ENCODE measurements at places on chromosomes 11 and 22.

- peak; percentile 85 for DNase-seq
These were observed 16.5 kb upstream of the PRR5 start for GRCh38 chr22:44685384-44686056.

DNA sequence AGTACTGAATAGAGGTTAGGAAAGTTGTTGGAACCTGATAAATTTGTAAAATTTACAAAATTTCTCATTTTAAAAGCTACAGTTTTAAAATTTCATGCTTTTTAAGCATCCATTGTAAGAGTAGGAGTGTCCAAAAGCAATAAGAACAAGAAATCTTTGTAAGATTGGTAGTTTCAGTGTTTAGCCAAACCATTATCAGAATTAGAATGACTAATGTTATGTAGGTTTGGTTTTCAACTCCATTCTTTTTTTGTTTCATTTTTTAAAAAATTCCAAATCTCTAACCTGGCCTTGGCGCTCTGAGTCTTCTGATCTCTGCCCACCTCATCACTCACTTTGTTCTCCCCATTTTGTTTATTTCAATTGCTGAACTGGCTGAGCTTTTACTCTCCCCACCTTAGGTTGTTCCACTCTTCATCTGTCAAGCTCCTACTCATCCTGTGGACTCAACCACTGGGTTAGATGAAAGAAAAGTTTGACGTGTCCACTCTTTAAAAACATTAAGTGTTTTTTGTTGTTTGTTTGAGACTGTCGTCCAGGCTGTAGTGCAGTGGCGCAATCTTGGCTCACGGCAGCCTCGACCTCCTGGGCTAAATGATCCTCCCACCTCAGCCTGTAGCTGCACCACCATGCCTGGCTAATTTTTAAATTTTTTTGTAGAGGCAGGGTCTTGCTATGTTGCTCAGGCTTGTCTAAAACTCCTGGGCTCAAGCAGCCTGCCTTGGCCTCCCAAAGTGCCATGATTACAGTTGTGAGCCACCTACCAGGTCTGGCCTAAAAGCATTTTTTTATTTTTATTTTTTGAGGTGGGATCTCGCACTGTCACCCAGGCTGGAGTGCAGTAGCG, 14.0 kb downstream of the EP300 start:
- DNase-seq, result no peak

- DNase-seq, result no peak
These were observed 59.7 kb upstream of the LUZP2 start for GRCh38 chr11:24437123-24437522.

GRCh38 chr22:32564170-32565001, 89.8 kb downstream of the FBXO7 start:
- no peak for DNase-seq

DNA sequence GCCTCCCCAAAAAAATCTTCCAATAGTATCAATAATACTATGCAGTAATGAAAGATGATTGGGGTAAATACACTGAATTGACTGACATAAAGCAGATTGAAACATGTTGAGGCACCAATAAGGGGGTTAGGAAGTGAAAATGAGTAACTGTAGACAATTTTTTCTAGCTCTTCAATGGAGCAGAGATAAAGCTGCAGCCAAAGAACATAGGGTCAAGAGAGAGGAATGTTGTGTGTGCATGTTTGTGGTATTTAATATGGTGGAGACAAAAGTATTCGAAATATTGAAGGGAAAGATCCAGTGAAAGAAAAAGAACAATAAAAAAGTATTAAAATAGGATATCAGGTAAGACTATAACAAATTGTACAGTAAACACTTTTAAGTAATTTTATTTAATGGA, 450.0 kb upstream of the CCDC179 start:
- DNase-seq, result no peak

DNA sequence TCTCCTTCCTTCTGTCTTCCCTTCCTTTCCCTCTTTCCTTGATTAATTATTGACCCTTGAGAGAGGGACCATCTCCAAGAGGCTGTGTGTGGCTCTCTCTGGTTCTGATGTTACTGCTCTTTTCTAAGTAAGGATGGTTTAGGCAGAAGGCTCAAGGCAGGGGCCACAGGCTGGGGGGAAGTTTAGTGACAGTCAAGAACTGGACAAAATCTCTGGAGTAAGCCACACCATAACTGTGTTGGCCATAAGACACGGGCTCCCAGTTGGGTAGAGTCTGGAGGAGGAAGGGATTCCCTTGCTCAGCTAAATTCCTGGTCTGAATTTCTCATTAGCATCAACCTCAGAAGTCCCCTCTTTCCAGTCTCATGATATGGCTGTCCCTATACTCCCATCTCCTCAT, 74.7 kb downstream of the BUD13 start:
- no peak for DNase-seq

- no peak for DNase-seq
These were observed 10.1 kb upstream of the ACR start for GRCh38 chr22:50727678-50728522.

DNA sequence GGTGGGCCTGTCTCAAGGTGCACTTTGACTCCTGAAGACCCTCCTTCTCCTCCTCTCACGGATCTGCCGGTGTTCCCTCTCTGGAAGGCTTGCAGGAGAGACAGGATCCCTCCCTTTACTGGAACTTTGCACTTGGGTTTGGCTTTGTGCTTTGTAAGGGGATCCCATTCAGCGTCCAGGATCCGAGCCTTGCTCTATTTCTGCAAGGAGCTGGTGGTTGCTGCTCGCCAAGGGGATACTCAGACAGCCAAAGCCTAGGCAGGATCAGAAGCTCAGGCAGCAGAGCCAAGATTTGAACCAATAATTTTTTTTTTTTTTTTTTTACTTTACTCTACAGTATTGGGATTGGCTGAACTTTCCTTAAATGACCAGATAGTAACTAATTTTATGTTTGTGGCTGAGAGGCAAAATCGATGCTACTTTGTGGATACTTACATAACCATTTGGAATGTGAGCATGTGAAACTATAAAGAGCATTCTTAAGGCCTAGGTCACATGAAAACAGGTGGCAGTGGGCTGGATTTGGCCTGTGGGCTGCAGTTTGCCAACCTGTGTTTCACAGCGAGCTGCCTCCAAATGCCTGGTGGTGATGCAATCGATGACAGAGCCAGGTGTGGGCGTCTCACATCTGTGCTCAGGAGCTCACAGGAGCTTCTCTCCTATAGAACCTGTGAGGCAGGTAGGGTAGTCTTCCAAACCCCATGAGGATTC, 25.2 kb downstream of the BCR start:
- DNase-seq, result no peak

GRCh38 chr22:44193535-44193891, 12.8 kb downstream of the PARVG start:
- DNase-seq, result no peak

- no peak for DNase-seq
These were observed 149.0 kb downstream of the PKNOX2 start for GRCh38 chr11:125313271-125314219.

DNA sequence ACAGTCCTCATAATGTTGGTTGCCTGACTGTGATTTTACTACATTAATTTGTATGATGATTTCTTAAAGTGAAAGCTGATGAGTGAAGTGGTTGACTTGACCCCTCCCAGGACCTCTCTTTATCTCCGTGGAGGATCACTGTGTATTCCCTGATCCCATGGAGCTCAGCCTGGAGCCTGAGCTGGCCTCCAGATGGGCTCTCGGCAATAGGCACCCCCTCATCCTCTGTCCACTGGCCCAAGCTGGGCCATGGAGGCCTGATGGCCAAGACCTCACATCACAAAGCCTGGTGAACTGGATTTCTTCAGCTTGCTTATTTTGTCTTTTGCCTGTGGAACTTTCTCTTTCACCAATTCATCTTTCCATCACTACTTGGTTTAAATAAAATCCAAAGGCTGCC, 75.2 kb downstream of the WNT11 start:
- no peak for DNase-seq

DNA sequence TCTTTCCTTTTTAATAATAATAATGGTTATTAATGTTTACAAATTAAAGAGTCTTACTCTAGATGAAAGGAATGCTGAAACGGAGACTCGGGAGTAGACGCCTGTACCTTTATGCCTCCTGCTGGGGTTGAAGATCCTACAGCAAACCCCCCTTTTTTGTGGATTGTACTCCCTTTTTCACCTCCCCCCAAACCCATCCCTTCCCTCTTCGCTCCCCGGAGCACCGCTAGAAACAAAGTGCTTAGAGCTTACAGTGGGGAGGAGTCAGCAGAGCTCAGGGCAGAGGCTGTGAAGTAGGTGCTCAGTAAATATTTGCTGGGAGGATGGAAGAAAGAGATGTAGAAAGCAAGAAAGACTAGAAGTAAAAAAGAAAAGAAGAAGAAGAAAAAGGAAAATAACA, 169.7 kb downstream of the NXPE2 start:
- DNase-seq, result no peak

- DNase-seq, result no peak
These were observed 17.4 kb upstream of the TMPRSS6 start for GRCh38 chr22:37126882-37127281.

DNA sequence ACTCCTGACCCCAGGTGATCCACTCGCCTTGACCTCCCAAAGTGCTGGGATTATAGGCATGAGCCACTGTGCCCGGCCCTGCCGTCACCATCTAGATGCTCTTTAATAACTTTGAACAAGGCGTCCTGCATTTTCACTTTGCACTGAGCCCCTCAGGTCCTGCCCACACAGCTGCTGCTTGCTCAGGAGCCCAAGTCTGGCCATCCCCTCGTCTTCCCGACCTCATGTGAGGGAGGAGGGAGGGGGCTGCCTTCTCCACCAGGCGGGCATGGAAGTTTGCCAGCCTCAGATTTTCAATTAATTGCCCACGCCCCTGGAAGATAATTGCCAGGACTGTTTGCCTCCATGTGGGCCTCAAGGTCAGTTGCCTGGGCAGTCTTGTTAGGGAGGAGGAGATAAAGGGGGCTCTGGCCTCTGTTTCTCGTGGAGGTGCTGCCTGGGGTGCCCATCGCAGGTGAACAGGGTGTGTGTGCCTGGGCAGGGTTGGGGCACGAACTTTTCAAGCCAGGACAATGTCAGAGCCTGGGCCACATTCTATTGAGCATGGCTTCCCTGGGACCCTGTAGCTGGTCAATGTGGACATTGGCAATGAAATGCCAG, 27.9 kb upstream of the MYEOV start:
- no peak for DNase-seq

- DNase-seq, result no peak
These were observed at the start of gene GRK2 for GRCh38 chr11:67266449-67267187. Gene GRK2 (plus strand): TSS chr11:67266473. CDS start chr11:67266700, 227 bp downstream.

DNA sequence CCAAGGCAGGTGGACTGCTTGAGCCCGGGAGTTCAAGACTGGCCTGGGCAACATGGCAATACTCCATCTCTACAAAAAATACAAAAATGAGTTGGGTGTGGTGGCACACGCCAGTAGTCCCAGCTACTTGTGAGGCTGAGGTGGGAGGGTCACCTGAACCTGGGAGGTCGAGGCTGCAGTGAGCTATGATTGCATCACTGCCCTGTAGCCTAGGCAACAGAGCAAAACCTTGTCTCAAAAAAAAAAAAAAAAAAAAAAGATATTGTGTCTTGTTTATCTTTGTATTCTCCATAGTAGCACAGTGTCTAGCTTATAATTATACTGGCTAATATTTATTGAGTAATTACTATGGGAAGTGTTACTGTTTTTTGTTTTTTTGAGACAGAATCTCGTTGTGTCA, 15.8 kb upstream of the GPHA2 start:
- DNase-seq, result no peak

- DNase-seq, result no peak
These were observed 132.4 kb downstream of the MN1 start for GRCh38 chr22:27668828-27669797.

DNA sequence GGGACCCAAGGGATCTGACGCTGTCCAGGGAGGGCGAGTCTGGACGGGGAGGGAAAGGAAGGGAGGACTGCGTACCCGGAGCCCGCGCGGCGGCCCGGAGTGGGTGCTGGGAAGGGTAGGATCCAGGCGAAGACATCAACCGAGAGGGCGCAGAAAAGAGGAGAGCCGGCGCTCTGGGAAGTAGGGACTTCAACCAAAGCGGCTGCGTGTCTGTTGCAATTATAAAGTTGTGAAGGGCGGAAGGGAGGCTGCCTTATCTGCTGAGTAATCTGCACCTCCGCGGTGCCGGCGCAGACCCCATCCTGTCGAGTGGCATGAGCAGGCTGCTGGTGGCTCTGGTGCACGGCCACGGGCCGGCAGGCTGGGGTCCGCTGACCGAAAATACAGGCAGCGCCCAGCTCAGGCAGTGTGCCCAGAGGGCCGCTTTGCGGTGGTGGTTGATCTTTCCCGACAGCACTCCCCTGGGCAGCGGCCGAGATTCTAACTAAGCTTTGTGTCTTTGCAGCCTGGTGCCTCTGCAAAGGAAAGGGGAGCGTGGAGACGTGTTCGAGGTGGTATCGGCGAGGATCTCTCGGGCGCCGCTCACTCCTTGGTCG, 978 bp downstream of the C11orf87 start:
- no peak for DNase-seq

- no peak for DNase-seq
These were observed 27.3 kb downstream of the FAM118A start for GRCh38 chr22:45336971-45337431.

DNA sequence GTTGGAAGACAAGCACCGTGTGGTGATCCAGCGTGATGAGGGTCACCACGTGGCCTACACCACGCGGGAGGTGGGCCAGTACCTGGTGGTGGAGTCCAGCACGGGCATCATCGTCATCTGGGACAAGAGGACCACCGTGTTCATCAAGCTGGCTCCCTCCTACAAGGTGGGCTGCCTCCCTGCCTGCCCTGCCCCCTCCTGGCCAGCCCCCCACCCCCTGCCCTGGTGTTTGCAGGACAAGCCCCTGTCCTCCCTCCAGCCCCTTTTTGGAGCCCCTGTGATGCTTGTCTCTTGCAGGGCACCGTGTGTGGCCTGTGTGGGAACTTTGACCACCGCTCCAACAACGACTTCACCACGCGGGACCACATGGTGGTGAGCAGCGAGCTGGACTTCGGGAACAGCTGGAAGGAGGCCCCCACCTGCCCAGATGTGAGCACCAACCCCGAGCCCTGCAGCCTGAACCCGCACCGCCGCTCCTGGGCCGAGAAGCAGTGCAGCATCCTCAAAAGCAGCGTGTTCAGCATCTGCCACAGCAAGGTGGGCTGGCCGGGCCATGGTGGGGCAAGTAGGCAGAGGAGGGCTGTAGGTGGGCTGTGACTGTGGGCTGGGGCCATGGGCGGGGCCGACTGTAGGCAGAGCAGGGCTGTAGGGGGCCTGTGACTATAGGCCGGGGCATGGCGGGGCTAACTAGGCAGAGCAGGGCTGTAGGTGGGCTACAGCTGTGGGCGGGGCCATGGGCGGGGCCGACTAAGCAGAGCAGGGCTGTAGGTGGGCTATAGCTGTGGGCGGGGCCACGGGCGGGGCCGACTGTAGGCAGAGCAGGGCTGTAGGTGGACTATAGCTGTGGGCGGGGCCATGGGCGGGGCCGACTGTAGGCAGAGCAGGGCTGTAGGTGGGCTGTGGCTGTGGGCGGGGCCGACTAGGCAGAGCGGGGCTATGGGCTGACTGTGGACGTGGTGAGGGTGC, 13.6 kb downstream of the MUC2 start:
- DNase-seq, result no peak
